Effector memory CD4-positive, alpha-beta T cell (primary cell): ENCODE measurements at places on chromosomes 7 and 10.

DNA sequence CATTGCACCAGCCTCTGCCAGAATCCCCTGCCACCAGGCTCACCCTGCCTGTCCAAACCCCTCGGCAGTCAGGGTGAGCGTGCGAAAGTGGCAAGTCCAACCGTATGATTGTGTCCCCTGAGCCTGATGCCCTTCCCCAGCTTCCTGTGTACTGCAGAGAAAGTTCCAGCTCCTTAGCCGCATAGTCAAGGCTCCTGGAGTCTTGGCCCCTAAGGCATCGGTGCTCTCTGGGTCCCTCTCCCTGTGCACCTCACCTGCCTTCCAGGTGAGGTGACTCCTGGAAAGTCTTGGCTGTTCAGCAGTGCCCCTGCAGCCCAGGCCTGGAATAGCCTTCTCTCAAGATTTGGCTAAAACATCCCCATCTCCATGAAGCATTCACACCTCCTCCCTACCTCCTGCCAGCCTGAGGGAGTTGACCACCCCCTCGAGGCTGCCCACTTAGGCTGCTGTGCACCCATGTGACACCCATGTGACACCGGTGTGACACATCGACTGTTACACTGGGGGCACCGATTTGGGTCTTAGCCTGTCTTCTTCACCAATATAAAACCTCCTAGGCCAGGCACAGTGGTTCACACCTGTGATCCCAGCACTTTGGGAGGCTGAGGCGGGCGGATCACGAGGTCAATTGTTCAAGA lies 56.1 kb upstream of the ELN start:
- DNase-seq = no peak

- no peak for DNase-seq
Measured at GRCh38 chr7:54546081-54546985, 4.2 kb downstream of the VSTM2A start.

- no peak for DNase-seq
Measured at GRCh38 chr7:6639032-6639431, 1.9 kb downstream of the ZNF316 start.

DNA sequence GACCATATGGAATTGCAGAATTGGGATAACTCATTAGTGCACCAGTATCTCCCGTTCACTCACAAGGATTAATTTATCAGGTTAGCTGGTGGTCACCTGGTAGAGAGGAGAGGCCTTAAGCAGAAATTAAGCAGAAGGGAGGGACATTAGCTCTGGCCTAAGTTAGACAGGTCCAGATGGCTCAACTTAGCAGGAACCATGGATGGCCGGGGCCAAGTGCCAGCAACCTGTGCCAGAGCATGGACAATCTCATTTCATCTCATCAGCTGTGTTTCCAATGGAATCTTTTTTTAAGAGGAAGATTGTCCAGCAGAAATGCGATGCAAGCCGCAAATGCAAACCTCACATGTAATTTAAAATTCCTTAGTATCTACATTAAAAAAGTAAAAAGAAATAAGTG lies 82.2 kb downstream of the JCAD start:
- DNase-seq = no peak

- no peak for DNase-seq
Measured at GRCh38 chr10:78609976-78610375, 458.8 kb upstream of the ZMIZ1 start.

DNA sequence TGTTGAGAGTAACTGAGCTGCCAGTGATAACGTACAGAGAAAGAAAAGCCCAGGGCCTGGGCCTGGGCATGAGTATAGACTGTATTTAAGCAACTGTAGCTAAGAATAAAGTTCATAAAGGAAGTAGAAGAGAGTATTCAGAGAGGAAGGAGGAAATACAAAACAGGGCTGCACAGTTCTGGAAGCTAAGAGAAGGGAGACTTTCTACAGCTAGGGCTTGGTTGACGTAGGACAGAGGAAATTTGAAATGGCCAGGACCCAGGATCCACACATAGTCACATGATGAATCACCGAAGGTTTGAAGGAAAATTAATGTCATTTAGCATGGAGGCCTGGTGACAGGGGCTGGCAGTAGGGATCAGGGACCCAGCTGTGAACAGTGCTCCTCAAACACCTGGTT lies 66.7 kb downstream of the ARL4A start:
- DNase-seq = no peak
